ENCODE measurements at places on chromosomes 7 and 10.
A peak's percentile ranks its signal among the peaks of the same experiment; 100 is the strongest.

GRCh38 chr7:108575156-108575555, 5.5 kb downstream of the DNAJB9 start:
- no peak for DNase-seq

DNA sequence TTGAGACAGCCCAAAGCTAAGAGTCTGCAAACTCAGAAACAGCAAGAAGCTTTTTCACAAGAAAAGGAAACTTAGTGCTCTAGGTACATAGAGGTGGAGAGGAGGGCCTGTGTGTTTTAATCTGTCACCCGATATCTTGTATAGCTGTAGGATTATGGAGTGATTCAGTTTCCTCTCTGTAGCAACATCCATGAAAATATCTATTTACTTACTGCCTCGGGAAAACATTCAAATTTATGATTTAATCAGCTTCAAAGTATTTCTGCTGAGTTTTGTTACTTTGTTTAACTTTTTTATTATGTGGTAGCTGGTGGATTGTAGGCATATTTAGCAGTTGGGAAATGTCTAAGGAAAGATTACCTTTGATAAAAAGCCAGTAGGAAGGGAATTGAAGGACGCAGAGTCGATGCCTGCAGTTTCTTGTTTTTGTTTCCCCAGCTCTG, 292.0 kb downstream of the CCDC3 start:
- no peak for DNase-seq

GRCh38 chr7:116859323-116859722, 3.1 kb upstream of the CAPZA2 start:
- DNase-seq = no peak

DNA sequence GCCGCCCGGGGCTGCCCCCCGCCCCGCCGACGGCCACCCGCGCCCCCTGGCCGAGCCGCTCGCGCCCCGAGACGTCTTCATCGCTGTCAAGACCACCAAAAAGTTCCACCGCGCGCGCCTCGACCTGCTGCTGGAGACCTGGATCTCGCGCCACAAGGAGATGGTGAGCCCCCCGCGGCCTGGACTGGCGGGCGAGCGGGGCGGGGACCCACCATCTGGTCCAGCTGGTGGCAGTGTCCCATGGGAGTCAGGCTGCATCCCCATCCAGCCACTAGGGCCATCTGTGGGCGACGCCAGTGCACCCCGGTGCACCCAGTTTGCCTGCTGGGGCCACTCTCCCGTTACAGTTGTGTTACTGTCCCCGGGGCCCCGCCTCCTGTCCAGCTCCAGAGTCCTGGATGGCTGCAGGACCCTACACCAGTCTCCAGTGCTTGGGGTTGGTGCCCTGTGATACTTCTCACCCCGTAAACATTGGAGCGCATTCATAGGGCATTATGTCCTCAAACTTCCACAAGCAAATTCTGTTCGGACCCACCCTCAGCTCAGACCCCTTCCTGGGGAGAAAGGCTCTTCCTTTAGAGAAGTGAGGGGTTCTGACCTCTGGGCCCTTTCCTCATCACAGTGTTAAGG, 672 bp downstream of the LFNG start:
- no peak for DNase-seq

- DNase-seq = no peak
Observed at GRCh38 chr10:20494474-20494873, 402.6 kb downstream of the NEBL start.

DNA sequence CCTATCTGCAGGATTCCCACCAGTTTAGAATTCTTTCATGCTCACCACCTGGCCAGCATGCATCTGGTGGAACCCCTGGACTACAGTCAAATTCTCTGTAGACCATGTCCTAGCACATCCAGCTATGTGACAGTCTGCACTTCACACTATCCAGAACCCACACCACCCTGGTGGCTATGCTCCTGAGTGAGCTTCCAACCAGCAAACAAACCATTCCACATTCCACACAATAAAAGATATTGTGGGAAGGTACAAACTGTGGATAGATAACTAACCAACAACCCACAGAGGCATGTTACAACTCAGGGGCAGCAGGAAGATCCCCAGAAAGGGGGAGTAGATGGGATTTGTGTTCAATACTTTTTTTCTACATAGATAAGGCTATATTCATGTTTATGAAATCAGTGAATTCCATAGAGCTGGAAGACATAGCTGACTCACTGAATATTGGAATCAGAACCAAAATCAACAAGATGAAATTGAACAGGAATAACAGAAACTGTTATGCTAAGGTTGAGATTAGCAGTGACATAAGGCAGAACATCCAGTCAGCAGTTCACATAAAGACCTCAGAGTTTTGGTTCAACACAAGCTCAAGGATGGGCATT, 72.5 kb downstream of the LRRC17 start:
- DNase-seq = no peak

DNA sequence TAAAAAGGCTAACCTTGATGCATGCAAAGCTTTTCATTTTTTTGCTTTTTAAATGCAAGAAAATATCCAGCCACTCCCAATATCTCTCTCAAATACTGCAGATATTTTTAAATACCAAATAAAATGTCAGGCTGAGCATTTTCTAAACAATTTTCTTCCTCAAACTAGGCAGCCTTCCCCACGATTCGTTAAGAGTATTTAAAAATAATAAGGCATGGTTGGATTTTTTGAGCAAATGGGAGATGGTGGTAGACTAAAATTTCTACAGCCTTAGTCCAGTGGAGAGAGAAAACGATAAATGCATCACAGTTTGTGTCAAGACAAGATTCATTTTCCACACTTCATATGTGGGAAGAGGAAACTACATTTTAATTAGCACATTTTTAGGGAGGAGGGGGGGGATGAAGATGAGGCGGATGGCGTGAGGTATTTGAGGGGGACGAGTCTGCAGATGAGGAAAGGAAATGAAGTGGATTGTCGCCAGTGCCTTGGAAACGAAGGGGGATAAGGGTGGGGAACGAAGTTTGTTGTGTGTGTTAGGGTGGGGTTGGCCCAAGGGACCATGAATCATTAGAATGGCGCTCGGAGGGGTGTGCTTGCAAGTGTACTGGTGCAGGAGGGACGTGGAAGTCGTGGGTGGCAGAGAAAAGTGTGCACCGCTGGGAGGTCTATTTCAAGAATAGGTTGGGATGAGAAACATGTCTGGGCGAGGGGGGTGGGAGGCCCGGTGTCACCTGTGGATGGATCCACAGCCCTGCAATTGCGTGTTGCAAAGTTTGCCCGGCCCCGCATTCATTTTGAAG, 1.2 kb upstream of the ADD3 start:
- peak; percentile 68 for DNase-seq

- DNase-seq = no peak
Observed at GRCh38 chr7:6011541-6011940, 2.5 kb downstream of the AIMP2 start.

DNA sequence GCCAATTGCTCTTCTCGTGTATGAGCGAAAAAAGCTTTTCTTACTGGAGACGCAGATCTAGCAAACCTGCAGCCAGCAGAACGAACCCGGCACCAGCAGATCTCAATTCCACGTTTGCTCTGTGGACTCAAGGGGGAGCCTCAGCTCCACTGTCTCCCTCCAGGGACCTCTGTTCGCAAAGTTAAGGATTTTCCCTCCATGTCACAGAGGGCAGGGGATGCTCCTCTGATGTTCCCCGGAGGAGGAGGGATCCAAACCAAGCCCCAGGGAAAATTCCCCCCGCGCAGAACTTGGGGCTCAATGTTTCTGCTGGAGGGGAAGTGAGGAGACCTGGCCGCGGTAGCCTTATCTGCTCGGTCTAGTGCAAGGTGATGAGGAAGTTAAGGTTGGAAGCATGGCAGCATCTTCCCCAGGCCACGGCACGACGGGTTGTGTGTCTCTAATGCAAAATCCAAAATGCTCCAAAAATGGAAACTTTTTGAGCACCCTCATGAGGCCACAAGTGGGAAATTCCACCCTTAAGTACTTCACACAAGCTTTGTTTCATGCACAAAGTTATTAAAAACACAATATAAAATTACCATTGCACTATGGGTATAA, 9.0 kb downstream of the IQCE start:
- no peak for DNase-seq

- DNase-seq = no peak
Observed at GRCh38 chr10:24851629-24852028, 100.8 kb downstream of the PRTFDC1 start.

GRCh38 chr7:7375538-7375937, 160.1 kb downstream of the COL28A1 start:
- no peak for DNase-seq
